ENCODE measurements at places on chromosomes 6 and 20. TPM values are rescaled to one million over a fixed set of nuclear protein-coding genes. Genes with fewer than 3 reads are reported as not detected.
A peak's percentile ranks its signal among the peaks of the same experiment; 100 is the strongest.

DNA sequence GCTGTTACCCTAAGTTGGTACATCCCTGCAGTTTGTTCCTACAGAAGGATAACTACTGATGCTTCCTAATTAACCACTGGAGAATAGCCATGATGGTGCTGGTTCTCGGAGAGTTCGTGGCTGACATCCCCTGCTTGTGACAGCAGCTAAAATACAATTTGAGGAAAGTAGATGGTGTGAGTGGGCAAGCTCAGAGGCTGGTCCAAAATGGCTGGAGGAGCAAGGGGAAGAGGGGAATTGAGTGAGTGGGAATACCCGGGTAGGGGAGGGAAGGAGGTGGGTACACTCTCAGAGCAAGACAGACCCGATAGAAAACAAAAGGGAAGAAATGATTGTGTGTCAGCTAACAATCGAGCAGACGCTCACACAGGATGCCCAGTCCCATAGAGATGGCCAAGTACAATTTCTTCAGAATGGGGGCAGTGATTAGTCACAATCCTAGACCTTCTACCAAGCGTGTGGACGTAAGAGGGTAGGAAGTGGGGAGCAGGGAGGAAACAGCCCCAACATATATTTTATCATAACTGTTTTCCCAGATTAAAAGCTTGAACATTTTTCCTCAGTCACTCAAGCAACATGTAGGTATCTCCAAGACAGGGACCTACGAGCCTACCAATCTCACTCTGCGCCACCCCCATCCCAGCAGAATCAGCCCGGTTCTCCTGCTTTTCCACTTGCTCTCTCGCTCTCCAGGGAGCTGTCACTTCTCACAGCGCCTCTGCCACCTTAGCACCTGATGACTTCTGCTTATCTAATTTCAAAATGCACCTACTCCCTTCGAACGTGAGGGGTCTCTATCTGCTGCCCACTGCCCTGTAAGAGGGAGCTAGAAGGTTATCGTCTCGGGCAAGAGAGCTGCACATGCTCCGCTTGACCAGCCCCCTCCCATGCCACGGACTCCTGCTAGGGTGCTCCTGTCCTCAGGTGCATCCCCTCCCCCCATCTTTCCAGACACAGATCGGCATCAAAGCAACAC lies 26.2 kb downstream of the RIPOR2 start:
- H3K36me3 ChIP-seq = peaks cover 80% of the 10 kb centered on the region
- H3K4me1 ChIP-seq = peaks cover 92% of the 10 kb centered on the region
- H3K27me3 ChIP-seq = no peaks in the 10 kb centered on the region
- H3K4me3 ChIP-seq = no peak overlapping the region
- peak overlapping the region; percentile 93 for H3K27ac ChIP-seq

DNA sequence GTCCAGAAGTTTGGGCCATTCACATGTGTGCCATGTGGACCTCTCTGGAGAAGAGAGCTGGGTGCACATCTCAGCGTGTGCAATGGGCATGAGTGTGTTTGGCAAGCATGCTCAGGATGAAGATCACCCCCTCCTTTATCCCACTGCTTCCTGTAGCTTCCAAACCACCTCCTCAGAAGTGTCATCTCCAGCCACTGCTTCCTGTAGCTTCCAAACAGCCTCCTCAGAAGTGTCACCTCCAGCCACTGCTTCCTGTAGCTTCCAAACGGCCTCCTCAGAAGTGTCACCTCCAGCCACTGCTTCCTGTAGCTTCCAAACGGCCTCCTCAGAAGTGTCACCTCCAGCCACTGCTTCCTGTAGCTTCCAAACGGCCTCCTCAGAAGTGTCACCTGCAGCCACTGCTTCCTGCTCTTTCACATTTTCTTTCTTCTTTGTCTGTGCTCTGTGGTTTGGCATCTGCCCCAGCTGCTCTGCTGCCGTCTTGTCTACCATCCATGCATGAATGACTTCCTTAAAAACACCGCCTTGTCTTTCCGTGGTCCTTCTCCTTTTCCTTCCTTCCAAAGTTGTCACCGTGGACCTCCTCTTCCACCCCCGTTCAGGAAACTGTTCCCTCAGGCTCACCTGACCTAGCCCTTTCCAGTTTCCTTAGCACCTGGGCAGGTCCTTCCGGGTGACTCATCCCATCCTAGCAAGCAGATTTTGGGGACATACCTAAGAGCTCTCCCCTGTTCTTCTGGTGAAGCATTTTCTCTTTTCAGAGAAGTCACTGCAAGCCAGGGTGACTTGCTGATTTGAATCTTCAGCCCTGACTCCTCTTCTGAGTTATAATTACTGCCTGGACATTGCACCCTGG lies 43.5 kb upstream of the TIAM2 start:
- DNase-seq = peak; percentile 71
- peaks cover 21% of the 10 kb centered on the region for H3K4me1 ChIP-seq
- no peaks in the 10 kb centered on the region for H3K36me3 ChIP-seq
- no peaks in the 10 kb centered on the region for H3K27me3 ChIP-seq
- no peak overlapping the region for H3K4me3 ChIP-seq

GRCh38 chr20:48761023-48761785 lies 66.6 kb downstream of the PREX1 start:
- H3K36me3 ChIP-seq = peaks cover 19% of the 10 kb centered on the region
- H3K27ac ChIP-seq = peak overlapping the region; percentile 80
- peak overlapping the region; percentile 9 for H3K4me3 ChIP-seq
- H3K27me3 ChIP-seq = no peaks in the 10 kb centered on the region
- DNase-seq = peak; percentile 61

DNA sequence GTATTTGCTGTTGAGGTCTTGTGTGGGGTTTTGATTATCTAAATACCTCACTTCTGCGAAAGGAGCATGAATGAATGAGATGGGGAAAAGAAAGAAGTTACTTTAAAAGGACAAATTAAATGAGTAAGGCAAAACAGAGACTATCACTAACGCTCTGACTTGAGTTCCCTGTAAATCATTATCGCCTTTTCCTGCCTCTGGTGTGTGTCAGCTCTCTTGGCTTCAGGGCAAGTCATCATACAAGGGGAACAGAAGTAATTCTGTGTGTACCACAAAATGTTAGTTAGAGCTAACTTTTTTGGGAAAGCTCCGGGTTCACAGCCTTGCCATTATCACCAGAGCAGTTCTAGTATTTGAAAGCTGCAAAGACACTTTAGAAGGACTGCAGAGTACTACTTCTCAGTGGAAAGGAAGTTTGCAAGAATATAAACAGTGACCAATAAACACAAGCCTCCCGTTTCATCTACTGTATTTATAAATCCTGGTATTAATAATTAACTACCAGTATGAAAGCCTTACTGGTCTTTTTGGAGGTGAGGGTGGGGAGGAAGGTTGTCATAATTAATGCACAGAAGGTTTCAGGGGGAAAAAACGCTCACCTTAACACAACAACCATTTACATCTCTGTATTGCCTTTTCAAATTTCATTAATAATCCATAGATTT lies 1.2 kb downstream of the DZANK1 start:
- DNase-seq = no peak
- H3K36me3 ChIP-seq = peaks cover 6% of the 10 kb centered on the region
- peaks cover 15% of the 10 kb centered on the region for H3K4me1 ChIP-seq

The IER3 gene
- 4.2 TPM for total RNA-seq

- no peak overlapping the region for H3K27ac ChIP-seq
- no peaks in the 10 kb centered on the region for H3K36me3 ChIP-seq
- H3K4me1 ChIP-seq = no peaks in the 10 kb centered on the region
- DNase-seq = no peak
- H3K27me3 ChIP-seq = peaks cover 2% of the 10 kb centered on the region
These were observed 13.8 kb upstream of the GJE1 start for GRCh38 chr6:142118925-142119324.
